Islet precursor cell (in vitro differentiated cells): ENCODE measurements at places on chromosomes 1 and 21.
A peak's percentile ranks its signal among the peaks of the same experiment; 100 is the strongest.

- DNase-seq = no peak
Measured at GRCh38 chr1:187648091-187648490, 819.3 kb downstream of the PLA2G4A start.

GRCh38 chr21:28393279-28393678, 599.4 kb downstream of the LTN1 start:
- DNase-seq = no peak

DNA sequence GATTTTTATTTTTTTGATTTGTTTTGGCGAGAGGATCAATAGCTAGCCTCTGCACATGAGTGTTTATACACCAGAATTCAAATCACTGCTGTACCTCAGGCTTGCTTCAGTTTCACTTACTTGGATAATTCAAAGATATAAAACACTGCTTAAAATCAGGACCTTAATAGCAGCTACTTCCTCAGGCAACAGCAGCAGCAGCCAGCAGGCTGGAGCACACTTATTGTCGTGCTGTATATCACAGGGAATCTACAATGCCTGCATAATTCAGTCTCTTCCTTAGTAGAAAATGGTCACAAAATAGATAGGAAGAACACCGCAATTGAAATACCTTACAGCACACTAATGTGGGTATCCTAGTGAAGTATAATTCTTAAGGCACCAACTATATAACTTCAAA, 497.3 kb downstream of the NEGR1 start:
- no peak for DNase-seq

- no peak for DNase-seq
Measured at GRCh38 chr1:87236585-87236984, 92.1 kb upstream of the LMO4 start.

GRCh38 chr1:93992954-93993353, 83.7 kb upstream of the GCLM start:
- DNase-seq = no peak

- no peak for DNase-seq
Measured at GRCh38 chr1:36160388-36160948, 4.5 kb downstream of the MAP7D1 start.

DNA sequence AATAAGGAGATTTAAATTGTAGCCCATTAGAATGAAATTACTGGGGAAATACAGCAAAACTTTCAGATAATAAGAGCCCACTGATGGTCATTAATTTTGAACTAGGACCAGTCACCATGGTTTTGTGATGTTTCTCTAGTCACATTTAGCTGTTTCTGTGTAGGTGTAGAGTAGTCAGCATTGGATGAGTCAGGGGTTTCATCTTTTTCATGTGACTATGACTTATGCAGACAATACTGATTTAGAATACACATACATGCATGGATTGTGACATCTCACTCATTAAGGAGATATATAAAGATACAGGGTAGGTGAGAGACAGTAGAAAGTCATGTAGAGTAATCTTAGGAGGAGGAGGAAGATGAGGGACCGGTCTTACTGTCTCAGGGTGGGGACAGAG, 1192.7 kb downstream of the KCNT2 start:
- DNase-seq = no peak

GRCh38 chr1:186325239-186325638, 49.8 kb downstream of the TPR start:
- no peak for DNase-seq

- no peak for DNase-seq
Measured at GRCh38 chr1:221289103-221289502, 409.9 kb downstream of the HLX start.

- no peak for DNase-seq
Measured at GRCh38 chr21:15567191-15567590, 162.6 kb upstream of the USP25 start.

DNA sequence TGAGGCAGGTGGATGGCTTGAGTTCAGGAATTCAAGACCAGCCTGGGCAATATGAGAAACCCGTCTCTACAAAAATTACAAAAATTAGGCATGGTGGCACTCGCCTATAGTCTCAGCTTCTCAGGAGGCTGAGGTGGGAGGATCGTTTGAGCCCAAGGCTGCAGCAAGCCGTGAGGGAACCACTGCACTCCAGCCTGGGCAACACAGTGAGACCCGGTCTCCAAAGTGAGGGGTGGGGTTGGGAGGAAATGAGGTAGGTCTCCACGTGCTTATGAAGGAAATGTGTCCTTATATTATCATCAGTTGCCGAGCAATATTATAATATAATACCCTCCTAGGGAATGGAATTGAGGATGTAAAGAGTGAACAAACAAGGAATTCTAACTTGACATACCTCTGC, 2.7 kb downstream of the TMEM50B start:
- DNase-seq = no peak

DNA sequence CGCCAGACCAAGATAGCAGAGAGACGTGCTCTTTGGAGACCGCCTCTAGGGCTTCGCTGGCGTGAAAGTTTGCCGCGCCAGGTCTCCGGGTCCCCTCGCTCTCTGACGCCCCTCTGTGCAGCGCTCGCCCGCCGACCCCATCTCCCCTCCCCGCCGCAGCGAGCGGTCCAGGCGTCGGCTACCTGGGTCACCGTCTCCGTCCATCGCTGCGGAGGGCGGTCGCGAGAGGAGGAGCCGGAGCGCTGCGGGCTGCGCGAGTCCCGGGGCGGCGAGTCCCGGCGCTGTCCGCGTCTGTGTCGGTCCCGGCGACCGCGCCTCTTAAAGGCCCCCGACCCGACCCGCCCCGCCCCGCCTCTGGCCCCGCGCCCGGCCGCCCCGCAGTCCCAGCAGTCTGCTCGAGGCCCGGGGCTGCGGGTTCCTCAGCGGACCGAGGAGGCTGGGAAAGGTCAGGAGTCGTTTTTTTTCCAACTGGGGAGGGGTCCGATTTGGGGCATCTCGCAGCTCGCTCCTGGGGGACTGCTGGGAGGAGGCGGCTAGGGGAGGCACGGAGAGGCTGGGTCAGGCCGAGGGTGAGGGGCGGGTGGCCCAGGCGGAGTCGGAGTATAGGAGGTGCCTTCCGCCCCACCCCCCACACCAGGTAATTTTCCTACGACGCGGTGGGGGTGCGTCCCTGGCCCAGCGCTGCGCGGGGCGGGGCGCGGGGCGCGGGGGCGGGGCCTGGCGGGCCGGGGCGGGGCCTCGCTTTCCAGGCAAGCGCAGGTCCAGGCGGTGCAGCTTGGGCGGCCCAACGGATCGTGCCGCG, at the start of the genes FBXO2 and FBXO44:
TSS of gene FBXO2 (minus strand) at position 293 of the 802 bp plus-strand sequence. CDS start at position 204, 89 bp downstream.
TSS of gene FBXO44 (plus strand) at position 741 of the 802 bp plus-strand sequence. CDS start 959 bp downstream, outside the sequence.
- peak; percentile 76 for DNase-seq

DNA sequence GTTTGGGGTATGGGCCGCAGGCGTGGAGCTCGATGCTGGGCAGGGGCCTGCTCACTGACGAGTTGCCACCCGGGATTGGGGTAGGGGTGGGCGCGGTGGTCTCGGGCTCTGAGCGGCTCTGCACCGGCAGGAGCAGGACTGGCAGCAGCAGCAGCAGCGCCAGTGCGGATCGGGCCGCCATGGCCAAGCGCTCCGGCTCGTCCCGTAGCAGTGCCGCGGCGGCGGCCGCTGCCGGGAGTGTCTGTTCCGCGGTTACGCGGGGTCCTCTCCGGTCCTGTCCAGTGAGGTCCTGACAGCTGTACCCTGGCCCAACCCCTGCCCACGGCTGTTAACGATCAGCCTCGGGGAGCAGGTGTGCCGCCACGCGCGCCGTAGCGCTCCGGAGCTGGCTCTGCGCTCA, 26.5 kb downstream of the ADARB1 start:
- no peak for DNase-seq

DNA sequence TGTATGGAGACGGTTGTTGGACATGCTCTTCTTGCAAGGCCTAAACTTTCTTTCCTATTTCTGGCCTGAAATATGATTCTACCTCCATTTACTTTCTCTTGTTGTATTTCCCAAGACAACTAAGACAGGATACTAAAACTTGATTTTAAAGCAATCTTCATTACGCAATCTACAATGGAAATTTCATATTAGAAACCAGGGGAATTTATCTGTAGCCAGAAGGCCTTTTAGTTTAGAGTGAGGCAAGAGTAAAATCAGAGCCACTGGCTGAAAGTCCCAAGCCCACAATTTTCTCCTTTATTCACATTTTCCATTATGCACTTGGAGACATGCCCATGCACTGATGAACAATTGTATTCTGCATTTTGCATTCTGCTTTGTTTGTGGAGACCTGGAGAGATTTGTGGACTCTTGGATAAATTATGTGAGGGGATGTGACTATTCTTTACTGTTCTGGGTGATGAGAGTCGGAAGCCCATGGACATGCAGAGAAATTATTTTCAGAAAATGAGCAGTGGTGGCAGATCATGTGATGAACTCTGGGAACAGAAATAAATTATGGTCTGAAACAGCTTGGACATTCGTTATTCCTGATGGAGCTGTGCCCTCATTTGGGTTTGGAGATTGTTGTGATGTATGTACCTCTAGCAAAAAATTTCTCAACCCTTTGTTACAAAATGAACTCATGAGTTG, 336.8 kb downstream of the SEC16B start:
- DNase-seq = no peak

DNA sequence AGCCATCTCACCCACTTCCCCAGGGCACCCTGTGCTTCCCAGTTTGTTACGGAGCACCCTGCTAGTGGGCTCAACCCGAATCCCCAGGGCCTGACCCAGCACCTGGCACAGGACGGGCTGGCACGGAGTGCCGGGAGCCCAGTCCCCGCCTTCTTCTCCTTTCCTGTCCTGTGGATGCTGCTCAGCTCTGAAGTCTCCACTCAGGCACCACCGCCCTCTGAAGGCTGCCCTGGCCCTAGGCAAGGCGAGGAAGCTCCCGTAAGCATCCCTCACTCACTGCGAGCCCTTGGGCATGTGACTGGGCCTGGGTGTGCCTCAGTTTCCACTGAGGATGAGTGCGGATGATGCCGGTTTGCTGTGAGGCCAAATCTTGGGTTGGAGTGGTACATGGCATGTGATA, 21.8 kb downstream of the SLC1A7 start:
- no peak for DNase-seq

DNA sequence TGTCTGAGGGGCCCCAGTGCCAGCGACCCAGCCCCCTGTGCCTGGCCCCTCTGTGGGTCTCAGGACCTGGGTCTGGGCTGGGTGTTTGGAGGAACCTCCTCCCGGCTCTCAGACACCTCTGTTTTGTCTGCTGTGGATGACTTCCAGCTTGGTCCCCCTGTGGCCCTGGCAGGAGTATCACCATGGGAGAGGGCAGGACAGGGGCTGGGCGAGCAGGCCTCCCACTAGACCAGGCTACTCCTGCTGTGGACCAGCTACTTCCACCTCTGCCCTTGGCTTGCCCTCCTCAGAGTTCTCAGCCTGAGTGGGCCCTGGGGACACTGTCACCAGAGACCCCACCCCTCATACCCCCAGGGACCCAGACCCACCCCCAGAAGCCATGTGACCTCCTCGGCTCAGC, 21.8 kb downstream of the PLCH2 start:
- no peak for DNase-seq

- DNase-seq = no peak
Measured at GRCh38 chr1:28450561-28450960, 55.3 kb upstream of the RCC1 start.

- DNase-seq = no peak
Measured at GRCh38 chr1:86753700-86754099, 49.3 kb downstream of the SH3GLB1 start.

- DNase-seq = peak; percentile 97
Measured at GRCh38 chr1:24321697-24322469, 2.7 kb downstream of the GRHL3 start.

DNA sequence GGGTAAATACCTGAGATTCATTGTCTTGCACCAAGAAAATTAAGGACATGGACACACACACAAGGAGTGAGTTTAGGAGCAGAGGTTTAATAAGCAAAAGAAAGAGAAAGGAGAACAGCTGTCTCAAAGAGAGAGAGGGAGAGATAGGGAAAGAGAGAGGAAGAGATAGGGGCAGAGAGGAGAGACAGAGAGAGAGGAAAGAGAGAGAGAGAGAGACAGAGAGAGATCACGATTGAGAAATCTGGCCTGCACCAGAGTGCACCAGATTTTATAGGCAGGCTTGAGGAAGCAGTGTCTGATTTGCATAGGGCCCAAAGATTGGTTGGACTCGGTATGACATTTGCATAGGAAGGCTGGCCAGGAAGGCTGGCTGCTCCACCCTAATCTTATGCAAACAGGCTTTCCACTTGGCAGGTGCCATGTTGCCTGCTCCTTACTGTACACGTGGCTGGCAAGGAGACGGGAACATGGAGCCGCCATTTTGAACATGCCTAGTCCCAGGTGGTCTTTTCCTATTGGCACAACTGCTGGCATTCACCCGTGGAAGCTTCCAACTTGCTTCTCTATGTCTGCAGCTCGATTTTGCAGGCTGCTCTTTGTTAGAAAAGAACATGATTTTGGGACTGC, 419.9 kb downstream of the ZP4 start:
- no peak for DNase-seq

DNA sequence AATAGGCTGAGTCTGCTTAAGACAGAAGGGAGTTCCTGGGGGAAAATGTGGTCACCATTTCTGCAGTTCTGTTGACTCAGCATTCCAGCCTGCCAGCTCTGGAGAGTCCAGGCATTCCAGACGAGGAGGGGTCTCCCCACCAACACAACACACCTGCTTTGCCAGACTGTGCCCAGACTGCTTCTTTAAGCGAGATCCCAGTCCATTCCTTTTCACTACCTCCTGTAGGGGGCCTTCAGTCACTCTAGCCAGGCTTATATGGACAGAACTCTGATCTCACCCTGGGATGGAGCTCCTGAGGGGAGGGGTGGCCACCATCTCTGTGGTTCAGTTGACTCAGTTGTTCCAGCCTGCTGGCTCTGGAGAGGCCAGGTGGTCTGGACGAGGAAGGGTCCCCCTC, 48.5 kb downstream of the UBE2U start:
- DNase-seq = peak; percentile 64

DNA sequence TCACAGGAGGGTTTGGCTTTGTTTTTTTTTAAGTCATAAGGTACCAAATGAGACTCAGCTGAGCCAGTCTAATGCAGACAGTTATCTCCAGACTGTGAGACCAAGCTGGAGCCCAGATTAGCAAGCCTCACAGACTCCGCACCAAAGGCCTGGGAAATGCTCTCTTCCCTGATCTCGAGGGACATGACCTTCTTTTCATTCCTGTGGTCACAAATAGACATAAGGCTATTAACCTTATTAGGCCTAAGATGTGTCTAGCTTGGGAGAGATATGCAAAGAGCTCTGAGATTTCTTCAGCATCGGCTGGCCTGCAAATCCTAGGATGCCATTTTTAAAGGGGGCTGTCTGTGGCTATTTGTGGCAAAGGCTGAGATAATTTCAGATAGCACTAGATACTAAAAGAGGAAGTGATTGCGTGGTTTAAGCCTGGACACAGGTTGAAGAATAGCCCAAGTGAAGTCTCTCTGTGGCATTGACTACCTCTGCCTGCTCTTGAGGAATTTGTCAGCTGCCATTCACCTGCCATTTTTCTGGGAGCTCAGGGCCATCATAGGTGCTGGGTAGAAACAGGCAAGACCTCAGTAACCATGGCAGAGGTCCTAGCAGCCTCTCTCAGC, 301.3 kb downstream of the SIPA1L2 start:
- peak; percentile 76 for DNase-seq

GRCh38 chr1:17125756-17126237, 6.5 kb upstream of the PADI2 start:
- peak; percentile 92 for DNase-seq

DNA sequence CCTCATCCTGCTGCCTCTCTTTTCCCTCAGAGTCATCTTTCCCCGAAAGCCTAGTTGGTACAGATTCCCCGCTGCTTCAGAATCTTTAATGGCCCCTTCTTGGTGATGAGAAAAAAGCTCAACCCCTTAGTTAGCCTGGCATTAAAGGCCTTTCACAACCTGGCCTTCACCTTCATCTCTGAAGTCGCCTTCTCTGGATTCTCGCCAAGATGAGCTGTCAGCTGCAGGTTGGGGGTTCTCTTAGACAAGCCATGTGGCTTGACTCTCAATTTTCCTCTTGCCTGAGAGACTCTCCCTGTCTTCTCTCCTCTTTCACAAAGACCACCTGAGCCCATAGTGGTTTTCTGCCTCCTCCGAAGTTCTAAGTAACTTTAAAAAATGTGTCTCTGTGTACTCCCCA, 15.5 kb upstream of the DISC1 start:
- DNase-seq = no peak
